CD4-positive, alpha-beta T cell (primary cell): ENCODE measurements at places on chromosomes 1 and 21.

- DNase-seq = no peak
These were observed 2.0 kb upstream of the COQ8A start for GRCh38 chr1:226937940-226938725.

DNA sequence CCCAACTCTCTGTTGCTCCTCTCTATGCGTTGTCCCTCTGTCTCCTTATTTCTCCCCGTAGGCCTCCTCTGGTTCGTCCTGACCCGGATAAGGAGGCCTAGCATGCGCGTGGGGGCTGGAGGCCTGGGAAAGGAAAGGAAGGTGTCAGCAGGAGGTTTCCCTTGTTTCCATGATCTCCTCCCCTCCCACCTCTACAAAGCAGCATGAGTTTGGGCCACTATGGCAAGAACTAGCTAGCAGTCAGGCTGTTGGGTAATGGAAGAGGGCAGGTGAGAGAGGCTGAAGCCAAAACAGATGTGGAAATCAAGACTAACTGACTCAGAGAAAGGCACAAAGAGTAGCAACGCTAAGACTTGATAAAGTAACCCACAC is 687 bp upstream of the SEMA6C start:
- DNase-seq = no peak

- DNase-seq = no peak
These were observed 2.3 kb upstream of the DMRTA2 start for GRCh38 chr1:50425376-50426107.

GRCh38 chr1:233673261-233673946 is 59.5 kb downstream of the KCNK1 start:
- DNase-seq = no peak

- DNase-seq = no peak
These were observed 7.0 kb upstream of the CDK11B start for GRCh38 chr1:1665815-1666251.

- DNase-seq = no peak
These were observed 33.4 kb upstream of the OR2B11 start for GRCh38 chr1:247491328-247491727.

DNA sequence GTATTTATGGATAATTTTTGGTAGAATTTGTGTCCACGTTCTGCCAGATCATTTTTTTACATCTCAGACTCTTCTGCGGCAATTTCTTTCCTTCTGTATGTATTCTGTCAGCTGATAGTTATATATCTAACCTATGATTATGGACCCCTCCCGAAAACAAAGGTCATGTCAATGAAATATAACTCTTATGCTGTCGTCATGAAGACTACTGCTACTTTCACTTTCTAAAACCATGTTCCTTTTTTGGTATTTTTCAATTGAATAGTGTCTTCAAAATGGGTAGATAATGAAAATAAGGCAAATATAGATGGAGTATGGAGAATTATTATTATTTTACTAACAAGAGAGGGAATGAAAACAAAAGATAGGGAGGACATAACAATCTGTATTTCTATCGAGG is 3.2 kb downstream of the ANGPTL1 start:
- DNase-seq = no peak
